Fibroblast of skin of right quadriceps (primary cell): ENCODE measurements at places on chromosomes 4 and X.

DNA sequence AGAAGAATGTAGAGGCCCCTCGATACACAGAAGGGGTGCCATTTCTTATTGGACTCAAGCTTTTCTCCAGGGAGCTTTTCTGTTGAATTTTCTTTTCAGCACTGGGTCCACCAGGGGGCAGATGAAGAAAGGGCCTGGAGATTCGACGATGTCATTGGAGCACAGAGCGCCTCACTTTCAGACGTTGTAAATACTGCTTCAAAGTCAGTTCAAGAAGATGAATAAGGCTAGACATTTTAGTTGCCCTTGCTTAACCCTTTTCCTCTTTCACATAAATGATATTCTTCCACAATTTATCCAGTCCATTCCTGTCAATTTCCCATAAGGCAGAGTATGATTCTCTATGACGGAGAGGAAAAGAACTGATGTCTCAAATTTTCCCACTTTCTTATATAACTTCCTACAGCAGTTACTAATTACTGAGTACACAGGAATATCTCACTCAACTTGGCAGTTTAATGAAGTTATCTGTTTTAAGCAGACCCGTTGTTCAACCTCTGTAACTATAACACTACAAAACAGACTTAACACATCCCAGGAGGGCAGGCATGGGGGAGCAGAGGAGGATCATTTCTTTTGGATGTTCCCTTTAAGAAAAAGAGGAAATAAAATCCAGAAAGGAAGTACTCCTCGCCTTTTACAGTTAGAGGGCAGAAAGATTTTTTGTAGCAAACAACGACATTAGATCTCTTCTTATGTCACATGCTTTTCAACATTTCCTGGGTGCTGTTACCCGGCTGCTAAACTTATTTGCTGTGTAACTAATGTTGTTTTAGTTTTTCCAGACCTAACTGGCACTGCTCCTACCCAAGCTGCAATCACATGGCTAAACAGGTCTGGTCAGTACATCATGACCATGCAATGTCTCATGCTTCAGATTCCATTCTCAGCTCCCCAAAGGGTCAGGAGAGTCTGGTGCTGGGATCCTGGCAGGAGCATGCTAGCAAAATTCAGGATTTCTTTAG lies 12.2 kb upstream of the CENPU start:
- peak; percentile 72 for DNase-seq

DNA sequence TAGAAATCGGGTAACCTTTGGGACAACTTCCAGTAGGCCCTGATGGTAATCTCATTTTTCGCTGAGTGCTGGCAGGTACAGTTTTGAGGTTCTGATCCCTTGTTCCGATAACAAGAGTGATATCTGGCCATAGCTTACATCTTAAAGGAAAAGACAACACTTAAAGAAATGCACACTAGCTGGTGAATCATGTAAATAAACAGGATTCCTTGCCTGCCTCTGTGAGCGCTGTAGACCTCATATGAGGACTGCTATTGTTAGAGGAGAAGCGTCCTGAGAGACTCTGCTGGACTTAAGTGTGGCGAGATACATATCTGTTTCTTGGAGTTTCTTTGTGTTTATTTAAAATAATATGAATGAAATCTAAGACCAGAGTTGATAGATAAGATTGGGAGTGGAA lies 149.3 kb upstream of the SLC4A4 start:
- DNase-seq: peak; percentile 59

DNA sequence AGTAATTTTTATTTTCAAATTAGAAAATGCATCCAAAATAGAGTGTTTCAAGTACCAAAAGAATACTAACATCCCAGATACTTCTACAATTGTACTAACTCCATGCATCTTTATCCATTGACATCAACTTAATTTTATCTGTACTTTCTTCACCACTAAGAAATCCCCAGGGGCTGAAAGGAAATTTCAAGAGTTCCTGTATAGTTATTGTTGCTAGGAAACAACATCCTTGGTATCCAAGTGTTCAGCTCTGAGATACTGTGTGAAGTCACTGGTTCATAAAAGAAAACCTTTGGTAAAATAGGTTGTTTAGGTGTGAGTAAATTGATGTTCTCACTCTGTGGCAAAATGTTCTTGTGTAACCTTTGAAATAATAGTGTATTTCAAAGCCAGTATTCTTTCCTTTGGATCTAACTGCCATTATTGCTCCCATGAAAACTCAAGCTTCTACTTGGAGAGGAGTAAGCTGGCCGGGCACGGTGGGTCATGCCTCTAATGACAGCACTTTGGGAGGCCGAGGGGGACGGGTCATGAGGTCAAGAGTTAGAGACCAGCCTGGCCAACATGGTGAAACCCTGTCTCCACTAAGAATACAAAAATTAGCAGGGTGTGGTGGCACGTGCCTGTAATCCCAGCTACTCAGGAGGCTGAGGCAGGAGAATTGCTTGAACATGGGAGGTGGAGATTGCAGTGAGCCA lies 72.9 kb downstream of the COMMD8 start:
- peak; percentile 8 for DNase-seq

GRCh38 chr4:120722655-120723054 lies 199.9 kb downstream of the PRDM5 start:
- no peak for DNase-seq

DNA sequence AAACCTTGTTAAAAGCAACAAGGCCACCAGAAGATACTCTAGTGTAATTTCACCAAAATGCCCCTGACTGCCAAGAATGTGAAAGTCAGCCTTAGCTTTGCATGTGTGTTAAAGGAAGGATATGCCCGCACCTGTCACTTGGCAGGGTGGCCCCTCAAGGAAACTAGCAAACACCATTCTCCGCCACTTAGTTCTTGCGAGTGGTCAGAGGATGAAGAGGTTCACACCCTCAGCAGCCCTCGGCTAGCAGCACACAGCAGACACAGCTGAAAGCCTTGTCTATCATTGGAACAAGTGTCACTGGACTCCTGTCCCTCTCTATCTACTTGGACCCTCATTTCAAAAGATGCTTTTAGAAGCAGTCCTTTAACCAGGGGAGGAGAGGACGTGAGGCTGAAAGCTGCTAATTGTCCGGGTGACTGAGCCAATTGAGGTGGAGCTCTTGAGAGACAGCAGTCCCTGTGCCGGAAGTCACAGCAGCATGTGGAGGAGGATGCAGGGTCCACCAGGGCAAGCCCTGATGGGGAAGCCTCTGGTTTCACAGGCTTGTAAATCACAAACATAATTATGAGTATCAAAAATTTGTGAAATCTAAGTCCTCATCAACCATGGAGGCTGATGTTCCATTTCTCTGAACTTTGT lies 18.0 kb downstream of the HHIP start:
- no peak for DNase-seq

GRCh38 chr4:99815597-99816011 lies 1.0 kb upstream of the DAPP1 start:
- no peak for DNase-seq

DNA sequence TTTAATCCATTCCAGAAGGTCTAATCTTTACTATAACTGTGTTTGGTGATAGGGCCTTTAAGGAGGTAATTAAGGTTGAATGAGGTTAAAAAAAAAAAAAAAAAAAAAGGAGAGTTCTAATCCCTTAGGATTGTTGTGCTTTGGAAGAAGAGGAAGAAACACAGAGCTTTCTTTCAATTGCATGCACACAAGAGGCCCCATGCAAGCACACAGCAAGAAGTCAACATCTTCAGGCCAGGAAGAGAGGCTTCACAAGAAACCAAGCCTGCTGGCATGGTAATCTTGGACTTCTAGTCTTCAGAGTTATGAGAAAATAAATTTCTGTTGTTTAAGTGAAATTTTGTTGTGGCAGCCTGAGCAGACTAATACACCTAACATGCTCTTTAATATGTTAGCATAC lies 118.6 kb downstream of the NAA11 start:
- DNase-seq: no peak

DNA sequence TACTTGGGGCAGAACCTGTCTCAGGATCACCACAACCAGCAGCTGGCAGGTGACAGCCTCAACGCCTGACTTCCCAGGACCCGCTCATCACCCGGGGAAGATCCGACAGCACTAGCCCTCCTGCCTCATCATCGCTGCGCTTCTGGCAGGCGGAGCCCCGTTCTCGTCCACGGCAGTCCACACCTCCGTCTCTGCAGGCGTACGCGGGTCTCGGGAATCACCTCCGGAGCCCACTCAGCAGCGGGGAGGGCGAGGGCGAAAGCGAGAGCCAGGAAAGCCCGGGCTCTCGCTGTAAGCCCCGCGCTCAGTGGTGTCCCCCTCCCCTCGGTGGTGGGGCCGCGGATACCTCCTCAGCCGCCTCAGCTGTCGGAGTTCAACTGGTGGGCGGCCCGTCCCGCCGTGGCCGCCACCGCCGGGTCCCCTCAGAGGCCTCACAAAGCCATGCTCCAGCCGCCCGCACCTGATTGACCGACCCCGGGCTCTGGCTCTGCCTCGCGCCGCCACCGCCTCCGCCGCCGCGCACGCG lies 518 bp upstream of the CNKSR2 start:
- no peak for DNase-seq

DNA sequence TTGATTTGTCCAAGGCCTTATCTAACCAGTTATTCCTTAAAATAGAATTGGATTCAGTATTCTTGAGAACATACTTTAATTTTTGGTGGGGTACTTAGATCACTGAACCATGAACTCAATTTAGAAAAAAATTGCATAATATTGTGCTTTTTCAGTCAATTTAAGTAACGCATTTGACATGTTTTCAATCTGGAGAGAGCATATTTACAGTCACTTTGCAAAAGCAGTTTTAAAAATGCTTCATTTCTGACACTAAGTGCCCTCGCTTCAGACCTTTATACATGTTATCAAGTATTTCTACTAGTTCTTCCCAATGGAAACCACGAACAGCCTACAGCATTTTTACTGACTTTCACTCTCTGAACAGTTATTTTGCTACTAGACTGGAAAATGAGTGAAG lies 257.1 kb upstream of the NDST4 start:
- DNase-seq: no peak

- no peak for DNase-seq
Observed at GRCh38 chrX:13103914-13104274, 59.5 kb upstream of the FAM9C start.

GRCh38 chr4:92305148-92305877 lies 1.5 kb downstream of the GRID2 start:
- peak; percentile 44 for DNase-seq

DNA sequence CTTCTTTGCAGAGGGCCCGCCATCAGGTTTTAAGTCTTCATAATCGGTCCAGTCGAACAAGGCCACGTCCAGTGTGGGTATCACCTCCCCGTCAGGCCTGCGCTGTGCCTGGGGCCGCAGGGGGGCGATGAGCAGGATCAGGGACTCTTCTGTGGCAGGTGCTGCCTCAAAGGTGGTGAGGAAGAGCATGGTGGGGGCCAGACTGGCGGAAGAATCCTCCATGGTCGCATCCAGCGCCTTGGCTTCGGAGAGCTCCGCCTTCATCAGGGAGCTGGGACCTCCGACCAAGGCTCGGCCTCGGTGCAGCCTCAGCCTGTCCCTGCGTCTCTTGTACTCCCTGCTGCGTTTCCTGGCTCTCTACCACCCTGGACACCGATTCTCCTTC lies 17.5 kb downstream of the FAM9A start:
- no peak for DNase-seq

DNA sequence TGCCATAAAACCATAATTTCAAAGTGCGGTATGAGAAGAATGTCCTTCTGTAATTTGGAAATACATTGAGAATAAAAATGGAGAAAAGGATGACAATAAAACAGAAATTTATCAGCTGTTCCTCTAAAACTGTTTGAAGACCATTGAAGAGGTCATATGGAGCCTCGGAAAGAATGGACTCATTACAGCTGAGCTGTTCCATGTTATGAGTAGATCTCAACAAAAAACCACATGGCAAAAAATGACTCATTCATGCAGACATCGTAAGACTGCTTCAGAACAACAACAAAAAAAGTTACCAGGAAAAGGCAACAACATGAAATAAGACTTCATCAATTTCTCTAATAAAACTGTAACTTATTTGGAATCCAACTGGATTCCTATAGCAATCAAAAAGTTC lies 39.7 kb downstream of the AKAP4 start:
- DNase-seq: no peak

DNA sequence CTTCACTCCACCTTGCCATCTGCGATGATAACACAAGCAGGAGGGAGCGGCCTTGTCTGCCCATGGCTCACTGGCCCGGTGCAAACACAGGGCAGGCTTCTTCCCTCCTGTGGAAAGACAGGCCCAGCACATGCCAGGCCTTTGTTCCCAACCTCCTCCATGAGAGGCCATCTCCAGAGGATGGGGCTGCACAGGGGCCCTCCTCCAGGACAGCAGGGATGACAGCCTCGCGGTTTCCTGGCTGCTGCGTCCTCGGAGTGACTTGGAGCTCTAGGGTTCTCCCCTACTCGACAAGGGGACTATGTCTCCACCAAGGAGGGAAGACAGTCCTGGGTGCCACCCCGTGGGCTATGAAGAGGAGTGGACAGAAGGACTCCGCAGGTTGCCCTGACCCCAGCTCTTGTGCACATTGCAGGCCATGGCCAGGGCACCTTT lies 21.8 kb downstream of the RNF212 start:
- no peak for DNase-seq

DNA sequence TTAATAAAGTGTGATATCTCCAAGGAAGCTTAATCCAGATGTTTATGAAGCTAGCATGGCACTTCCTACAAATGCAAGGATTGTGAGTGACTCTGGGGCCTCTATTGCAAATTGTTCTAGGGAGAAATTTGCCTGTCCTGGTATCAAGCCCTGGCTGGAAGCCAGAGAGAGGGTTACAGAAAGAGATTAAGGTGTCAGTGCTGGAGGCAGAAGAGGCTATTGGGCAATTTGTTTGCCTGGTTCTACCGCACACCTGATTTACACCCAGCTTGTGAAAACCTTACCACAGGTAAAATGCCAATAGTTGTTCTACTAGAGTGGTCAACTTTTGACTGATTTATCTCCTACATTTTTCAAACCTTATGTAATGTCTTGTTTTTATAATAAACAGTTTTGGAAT lies 186.7 kb upstream of the FAT1 start:
- DNase-seq: no peak

- no peak for DNase-seq
Observed at GRCh38 chr4:86944964-86945781, 10.4 kb downstream of the AFF1 start.

GRCh38 chrX:126394681-126395080 lies 157.9 kb downstream of the DCAF12L1 start:
- no peak for DNase-seq

GRCh38 chr4:151031831-151032605 lies 16.9 kb upstream of the LRBA start:
- peak; percentile 61 for DNase-seq

GRCh38 chrX:148905400-148905799 lies 405.0 kb downstream of the AFF2 start:
- DNase-seq: no peak
